ENCODE measurements at places on chromosomes 16 and 17. TPM values are rescaled to one million over a fixed set of nuclear protein-coding genes. Genes with fewer than 3 reads are reported as not detected.

GRCh38 chr16:23976524-23976923 is 140.7 kb downstream of the PRKCB start:
- DNase-seq, result no peak

DNA sequence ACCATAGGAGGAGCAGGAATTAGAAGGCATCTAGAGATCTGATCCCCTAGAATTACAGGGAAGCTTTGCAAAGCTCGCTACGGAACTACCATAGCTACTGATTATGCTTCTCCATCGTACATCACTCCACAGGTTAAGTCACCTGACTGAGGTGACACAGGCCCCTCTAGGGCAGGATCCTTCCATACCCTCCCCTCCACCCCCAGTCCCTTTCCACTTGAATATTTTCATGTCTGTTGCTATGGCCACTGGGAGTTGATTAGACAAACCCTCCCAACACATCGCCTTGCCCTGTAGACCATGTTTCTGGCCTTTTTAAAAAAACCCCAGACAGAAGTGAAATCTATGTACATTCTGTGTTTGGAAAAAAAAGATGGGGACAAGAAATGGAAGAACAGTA is 287.1 kb downstream of the SOX9 start:
- DNase-seq, result no peak

- no peak for DNase-seq
These were observed 13.7 kb upstream of the CACNG1 start for GRCh38 chr17:67030641-67031040.

CMTM4 gene
- 6.1 TPM for total RNA-seq

DNA sequence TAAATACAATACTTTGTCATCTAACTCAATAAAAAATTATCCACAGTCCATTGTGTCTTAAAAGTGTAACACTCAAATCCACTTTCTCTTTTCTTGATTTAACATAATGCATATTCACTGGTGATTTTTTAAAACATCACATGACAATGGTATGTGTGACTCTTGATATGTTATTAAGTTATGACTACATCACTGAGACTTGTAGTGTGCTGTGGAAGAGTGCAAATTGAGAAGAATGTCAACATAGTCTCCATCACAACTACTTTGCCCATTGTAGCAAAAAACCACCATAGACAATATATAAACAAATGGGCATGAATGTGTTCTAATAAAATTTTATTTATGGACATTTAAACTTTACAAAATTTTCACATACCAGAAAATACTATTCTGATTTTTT is 380.7 kb upstream of the PMFBP1 start:
- no peak for DNase-seq

GRCh38 chr17:70797166-70797565 is 627.8 kb downstream of the KCNJ2 start:
- DNase-seq, result no peak

SLC25A11 gene
- 49.1 TPM for total RNA-seq

PYY gene
- not detected for total RNA-seq

MILR1 gene
- total RNA-seq, result 6.5 TPM

COA3 gene
- total RNA-seq, result 100 TPM

DNA sequence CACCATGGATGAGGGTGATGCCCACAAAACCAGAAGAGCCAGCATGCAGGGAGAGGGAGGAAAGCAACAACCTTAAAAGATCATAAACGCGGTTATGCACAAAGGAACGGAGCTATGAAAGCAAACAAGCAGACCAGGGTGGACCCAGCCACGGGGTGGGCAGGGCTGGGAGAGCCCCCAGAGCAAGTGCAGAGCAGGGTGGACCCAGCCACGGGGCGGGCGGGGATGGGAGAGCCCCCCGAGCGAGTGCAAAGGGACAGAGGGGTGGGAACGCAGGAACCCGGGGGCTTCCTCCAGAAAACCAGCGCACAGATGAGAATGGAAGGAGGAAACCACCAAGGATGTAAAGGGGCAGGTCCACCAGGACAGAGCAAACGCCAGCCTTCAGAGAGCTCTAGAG is 33.2 kb downstream of the CCDC57 start:
- DNase-seq, result no peak

ANKRD40CL gene
- not detected for total RNA-seq

- DNase-seq, result no peak
These were observed 31.5 kb downstream of the FA2H start for GRCh38 chr16:74743045-74743667.

GRCh38 chr16:53960050-53960812 is 256.3 kb downstream of the FTO start:
- no peak for DNase-seq
